Stimulated activated CD8-positive, alpha-beta memory T cell treated with anti-CD3 and anti-CD28 coated beads, Interleukin-2, amount 100 ng/mL, for 1 hour (primary cell): ENCODE measurements at places on chromosomes 2 and 18.

DNA sequence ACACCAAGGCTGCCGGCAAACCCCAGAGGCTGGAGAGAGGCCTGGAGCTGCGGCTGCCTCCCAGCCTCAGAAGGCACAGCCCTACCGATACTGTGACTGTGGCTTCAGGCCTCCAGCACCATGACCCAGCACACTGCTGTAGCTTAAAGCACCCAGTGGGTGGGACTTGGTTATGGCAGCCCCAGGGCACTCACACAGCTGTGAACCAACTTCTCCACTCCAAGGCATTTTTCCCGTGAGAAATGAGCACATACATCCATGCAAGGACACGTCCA is 199.5 kb downstream of the NDUFA10 start:
- no peak for DNase-seq

- DNase-seq: no peak
These were observed 39.9 kb downstream of the ADD2 start for GRCh38 chr2:70728128-70728527.

DNA sequence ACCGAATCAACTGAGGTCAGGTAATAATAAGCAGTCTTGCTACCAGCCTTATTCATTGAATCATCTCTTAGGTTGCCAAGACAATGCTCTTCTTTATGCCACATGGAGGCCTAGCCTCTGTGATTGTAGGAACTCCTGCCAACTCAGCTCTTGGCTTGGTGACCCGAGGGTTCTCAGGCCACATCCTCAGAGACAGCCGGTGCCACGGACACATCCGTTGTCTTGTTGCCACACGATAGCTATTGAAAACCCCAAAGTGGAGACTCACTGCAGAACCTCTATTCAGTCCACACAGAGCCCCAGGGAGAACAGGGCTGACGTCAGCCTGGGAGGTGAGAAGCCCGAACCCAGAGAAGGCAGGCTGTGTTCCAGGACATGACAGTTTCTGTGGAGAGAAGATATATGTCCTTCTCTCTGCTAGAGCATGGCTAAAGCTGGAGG is 53.5 kb upstream of the TGFA start:
- DNase-seq: no peak

DNA sequence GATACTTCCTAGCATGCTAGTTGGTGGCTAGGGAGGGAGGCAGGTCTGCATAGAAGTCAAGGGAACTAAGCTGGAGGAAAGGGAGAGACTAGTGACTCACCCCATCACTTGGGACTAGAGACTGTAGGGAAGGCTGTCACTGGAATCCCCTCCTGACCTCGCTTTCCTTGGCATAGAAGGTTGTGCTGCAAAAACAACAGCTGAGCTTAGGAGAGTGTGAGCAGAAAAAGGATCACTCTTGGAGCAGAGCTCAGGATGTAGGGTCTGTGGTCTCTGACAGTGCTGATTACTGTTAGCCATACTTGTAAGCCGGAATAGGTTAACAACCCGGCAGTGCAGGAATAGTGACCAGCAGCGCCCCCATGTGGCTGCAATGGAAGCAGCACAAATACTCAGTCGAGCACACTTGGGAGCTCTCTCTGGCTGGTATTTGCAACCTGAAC is 66.9 kb upstream of the SMAD2 start:
- DNase-seq: no peak

- no peak for DNase-seq
These were observed 335.3 kb downstream of the TNS1 start for GRCh38 chr2:217667512-217667911.

DNA sequence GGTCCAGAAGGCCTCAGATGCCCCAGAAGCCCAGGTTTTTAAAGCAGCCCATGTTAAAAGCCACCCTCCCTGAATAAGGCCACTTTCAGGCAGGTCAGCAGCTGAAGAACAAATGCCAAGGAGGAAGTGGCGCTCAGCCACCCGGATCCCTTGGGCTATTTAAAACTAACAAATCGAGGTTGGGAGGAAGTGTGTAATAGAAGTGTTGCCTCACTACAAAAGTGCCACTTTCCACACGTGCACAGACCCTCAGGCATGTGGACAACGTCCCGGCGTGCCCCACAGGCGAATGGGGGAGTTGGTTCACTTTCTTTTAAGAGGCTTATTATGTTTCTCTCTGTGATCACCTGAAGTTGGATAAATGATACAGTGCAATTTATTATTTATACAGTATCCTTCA is 173.8 kb upstream of the SALL3 start:
- no peak for DNase-seq

- no peak for DNase-seq
These were observed 1888.7 kb upstream of the PIK3C3 start for GRCh38 chr18:40066368-40066767.

DNA sequence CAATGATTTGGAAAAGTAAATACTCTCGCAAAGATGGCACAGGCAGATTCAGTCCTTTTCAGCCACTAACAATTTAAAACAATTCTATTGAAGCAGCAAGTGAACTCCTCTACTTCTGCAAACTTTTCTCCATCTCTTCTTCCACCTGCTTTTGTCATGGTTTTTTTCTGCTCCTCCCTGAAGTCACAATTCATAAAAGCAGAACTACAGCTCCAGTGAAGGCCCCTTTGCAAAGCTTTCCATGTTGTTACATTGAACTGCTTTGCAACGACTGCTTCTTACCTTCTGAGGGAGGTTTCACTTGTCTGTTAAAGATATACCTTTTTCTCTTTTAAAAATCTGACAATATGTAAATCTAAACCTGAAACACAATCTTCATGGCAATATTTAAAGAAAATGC is 3.7 kb upstream of the SERTAD2 start:
- no peak for DNase-seq

- DNase-seq: no peak
These were observed 70.8 kb downstream of the C2orf76 start for GRCh38 chr2:119295688-119296375.

- no peak for DNase-seq
These were observed 1693.4 kb upstream of the SLC39A10 start for GRCh38 chr2:193963472-193964119.
